Fibroblast of lung (primary cell): ENCODE measurements at places on chromosomes 16 and 17. TPM values are rescaled to one million over a fixed set of nuclear protein-coding genes. Genes with fewer than 3 reads are reported as not detected.

DNA sequence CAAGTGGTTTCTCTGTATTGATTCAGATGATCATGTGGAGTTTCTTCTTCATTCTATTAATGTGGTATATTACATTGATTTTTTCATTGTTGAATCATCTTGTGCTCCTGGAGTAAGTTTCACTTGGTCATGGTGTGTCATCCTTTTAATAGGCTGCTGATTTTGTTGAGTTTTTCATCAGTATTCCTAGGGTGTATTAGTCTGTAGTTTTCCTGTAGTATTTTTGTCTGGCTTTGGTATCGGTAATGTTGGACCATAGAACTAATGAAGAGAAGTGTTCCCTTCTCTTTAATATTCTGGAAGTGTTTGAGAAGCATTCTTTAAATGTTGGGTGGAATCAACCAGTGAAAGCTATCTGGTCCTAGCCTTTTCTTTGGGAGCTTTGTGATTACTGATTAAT is 99.0 kb downstream of the OMG start:
- H3K4me1 ChIP-seq, result peaks cover 8% of the 10 kb centered on the region
- no peaks in the 10 kb centered on the region for H3K27me3 ChIP-seq
- H3K27ac ChIP-seq, result peak overlapping the region; percentile 20
- peak; percentile 29 for DNase-seq

Gene HNF1B
- total RNA-seq, result not detected in 2 replicates

Gene ZFPM1
- 1.7 and 2.1 TPM in 2 replicates for total RNA-seq

DNA sequence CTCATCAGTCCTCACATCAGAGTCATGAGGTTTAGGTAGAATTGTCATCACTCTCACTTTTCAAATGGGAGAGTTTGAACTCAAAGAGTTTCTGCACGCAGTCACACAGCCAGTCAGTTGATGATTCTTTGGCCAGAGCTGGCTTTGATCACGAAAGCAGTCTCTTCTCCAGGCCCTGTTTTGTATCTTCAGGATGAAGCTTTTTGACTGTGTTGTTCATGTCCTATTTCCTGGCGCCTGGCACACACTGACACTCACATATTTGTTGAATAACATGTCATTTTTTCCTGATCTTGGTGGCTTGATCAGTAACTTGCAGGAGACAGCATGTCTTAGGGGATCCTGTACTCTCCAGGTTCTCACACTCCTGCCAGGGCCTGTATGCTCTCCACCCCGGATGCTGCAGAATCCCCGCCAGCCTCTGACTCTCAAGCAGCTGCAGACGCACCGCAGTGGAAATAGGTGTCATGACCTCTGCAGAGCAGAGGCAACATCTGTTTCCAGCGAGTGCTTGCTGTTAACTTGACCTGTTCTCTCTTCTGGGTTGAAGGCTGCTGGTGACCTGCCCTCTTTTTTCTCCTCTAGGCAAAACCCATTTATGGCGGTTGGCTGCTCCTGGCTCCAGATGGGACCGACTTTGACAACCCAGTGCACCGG is 33.0 kb downstream of the MPRIP start:
- peak; percentile 63 for DNase-seq
- H3K27me3 ChIP-seq, result no peaks in the 10 kb centered on the region
- peaks cover 42% of the 10 kb centered on the region for H3K4me1 ChIP-seq

- H3K27ac ChIP-seq, result no peak overlapping the region
- H3K27me3 ChIP-seq, result no peaks in the 10 kb centered on the region
- H3K4me3 ChIP-seq, result no peak overlapping the region
- DNase-seq, result no peak
- no peaks in the 10 kb centered on the region for H3K36me3 ChIP-seq
Measured at GRCh38 chr17:76598004-76598439, 12.4 kb upstream of the ST6GALNAC2 start.

GRCh38 chr16:58331024-58331707 is 36.3 kb upstream of the PRSS54 start:
- H3K4me3 ChIP-seq, result no peak overlapping the region
- H3K36me3 ChIP-seq, result no peaks in the 10 kb centered on the region
- H3K4me1 ChIP-seq, result no peaks in the 10 kb centered on the region

- H3K27ac ChIP-seq, result peak overlapping the region; percentile 88
- peak overlapping the region; percentile 87 for H3K4me3 ChIP-seq
- H3K4me1 ChIP-seq, result peaks cover 22% of the 10 kb centered on the region
- no peaks in the 10 kb centered on the region for H3K27me3 ChIP-seq
- H3K36me3 ChIP-seq, result peaks cover 22% of the 10 kb centered on the region
Measured at GRCh38 chr17:44198721-44199552, 747 bp downstream of the ATXN7L3 start.

- H3K4me1 ChIP-seq, result peaks cover 2% of the 10 kb centered on the region
- H3K36me3 ChIP-seq, result peaks cover 12% of the 10 kb centered on the region
- H3K4me3 ChIP-seq, result no peak overlapping the region
Measured at GRCh38 chr17:42821176-42821575, 2.9 kb downstream of the BECN1 start.

- no peaks in the 10 kb centered on the region for H3K36me3 ChIP-seq
- no peak overlapping the region for H3K4me3 ChIP-seq
- no peaks in the 10 kb centered on the region for H3K4me1 ChIP-seq
- peaks cover 4% of the 10 kb centered on the region for H3K27me3 ChIP-seq
Measured at GRCh38 chr17:44269535-44270240, 1.8 kb upstream of the SLC4A1 start.

Gene RPS15A
- 1,585 and 1,952 TPM in 2 replicates for total RNA-seq

GRCh38 chr16:28823291-28823872 is 583 bp downstream of the ATXN2L start:
- H3K36me3 ChIP-seq, result peaks cover 18% of the 10 kb centered on the region
- peaks cover 5% of the 10 kb centered on the region for H3K4me1 ChIP-seq
- no peaks in the 10 kb centered on the region for H3K27me3 ChIP-seq
- peak overlapping the region; percentile 74 for H3K4me3 ChIP-seq
- no peak for DNase-seq
- H3K27ac ChIP-seq, result peak overlapping the region; percentile 89

- peaks cover 11% of the 10 kb centered on the region for H3K36me3 ChIP-seq
- H3K27me3 ChIP-seq, result no peaks in the 10 kb centered on the region
- no peak overlapping the region for H3K4me3 ChIP-seq
- no peak overlapping the region for H3K27ac ChIP-seq
Measured at GRCh38 chr16:30745082-30745481, 3.1 kb upstream of the PHKG2 start.

Gene ACSM2A
- not detected in 2 replicates for total RNA-seq

DNA sequence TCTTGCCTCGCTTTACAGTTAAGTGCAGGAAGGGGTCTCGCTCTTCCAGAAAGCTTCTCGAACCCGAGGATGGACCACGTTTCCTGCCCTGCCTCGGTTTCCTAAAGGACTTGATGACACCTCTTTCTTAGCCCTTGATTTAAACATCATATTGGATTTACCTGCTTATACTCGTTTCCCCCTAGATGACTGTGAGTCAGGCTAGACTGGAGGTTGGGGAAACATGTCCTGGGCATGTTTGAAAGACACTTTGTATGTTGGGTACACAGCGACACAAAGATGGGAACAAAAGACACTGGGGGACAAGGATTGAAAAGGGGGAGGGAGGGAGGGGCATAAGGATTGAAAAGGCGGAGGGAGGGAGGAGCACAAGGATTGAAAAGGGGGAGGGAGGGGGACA is 30.0 kb downstream of the SDK2 start:
- no peak overlapping the region for H3K27ac ChIP-seq
- H3K4me3 ChIP-seq, result no peak overlapping the region

DNA sequence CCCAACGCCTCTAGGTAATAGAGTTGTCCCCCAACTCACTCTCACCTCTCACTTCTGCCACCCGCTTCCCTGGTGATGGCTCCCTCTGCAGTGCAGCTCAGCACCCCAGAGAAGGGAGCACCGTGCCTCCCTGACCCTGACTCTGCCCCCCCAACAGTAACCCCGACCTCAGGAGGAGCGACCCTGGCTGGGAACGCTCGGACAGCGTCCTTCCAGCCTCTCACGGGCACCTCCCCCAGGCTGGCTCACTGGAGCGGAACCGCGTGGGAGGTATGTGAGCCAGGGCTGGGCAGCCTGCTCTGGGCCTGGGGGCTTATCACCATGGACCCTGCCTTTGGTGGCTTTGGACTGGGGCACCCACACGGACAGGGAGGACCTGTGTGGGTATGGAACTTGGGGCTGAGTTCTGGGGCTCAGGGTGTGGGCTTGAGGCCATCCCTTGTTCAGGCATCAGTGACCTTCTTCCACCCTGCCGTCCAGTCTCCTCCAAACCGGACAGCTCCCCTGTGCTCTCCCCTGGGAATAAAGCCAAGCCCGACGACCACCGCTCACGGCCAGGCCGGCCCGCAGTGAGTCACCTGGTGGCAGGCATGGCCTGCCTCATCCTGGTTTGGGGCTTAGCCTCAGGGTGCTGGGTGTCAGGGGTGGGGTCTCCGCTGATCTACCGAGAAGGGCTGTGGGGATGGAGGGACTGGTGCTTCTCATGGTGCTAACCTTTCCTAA is 6.7 kb upstream of the C17orf107 start:
- H3K27me3 ChIP-seq, result no peaks in the 10 kb centered on the region
- no peak overlapping the region for H3K4me3 ChIP-seq
- no peaks in the 10 kb centered on the region for H3K4me1 ChIP-seq
- no peak overlapping the region for H3K27ac ChIP-seq

DNA sequence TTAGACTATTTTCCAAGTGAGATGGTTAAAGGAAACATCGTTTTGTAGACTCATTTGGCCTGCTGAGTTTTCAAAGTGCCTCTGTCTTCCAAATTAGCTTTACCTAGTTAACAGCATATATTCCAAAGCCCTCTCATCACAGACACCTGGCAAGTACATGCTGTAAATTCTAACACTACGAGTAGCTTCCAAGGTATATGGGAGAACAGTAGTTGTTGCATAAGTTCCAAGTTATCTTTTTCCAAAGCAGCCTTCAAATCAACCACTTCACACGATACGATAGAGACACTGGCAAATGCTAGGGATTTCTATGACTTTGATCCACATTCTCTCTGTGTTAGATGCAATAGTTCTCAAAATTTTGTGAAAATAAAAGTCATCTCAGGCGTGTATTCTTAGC is 299.3 kb downstream of the CNTNAP4 start:
- no peaks in the 10 kb centered on the region for H3K27me3 ChIP-seq
- H3K36me3 ChIP-seq, result no peaks in the 10 kb centered on the region
- no peak overlapping the region for H3K27ac ChIP-seq
- no peaks in the 10 kb centered on the region for H3K4me1 ChIP-seq
- DNase-seq, result no peak
- no peak overlapping the region for H3K4me3 ChIP-seq

Gene HBQ1
- not detected in 2 replicates for total RNA-seq

GRCh38 chr17:83126275-83126811 is 46.9 kb downstream of the METRNL start:
- DNase-seq, result no peak
- no peaks in the 10 kb centered on the region for H3K4me1 ChIP-seq
- no peak overlapping the region for H3K27ac ChIP-seq
- H3K27me3 ChIP-seq, result no peaks in the 10 kb centered on the region
- no peaks in the 10 kb centered on the region for H3K36me3 ChIP-seq

GRCh38 chr17:49873466-49873865 is 25.6 kb upstream of the TAC4 start:
- H3K27ac ChIP-seq, result no peak overlapping the region
- H3K4me1 ChIP-seq, result no peaks in the 10 kb centered on the region
- H3K27me3 ChIP-seq, result peaks cover 15% of the 10 kb centered on the region
- no peak for DNase-seq
- H3K36me3 ChIP-seq, result no peaks in the 10 kb centered on the region

DNA sequence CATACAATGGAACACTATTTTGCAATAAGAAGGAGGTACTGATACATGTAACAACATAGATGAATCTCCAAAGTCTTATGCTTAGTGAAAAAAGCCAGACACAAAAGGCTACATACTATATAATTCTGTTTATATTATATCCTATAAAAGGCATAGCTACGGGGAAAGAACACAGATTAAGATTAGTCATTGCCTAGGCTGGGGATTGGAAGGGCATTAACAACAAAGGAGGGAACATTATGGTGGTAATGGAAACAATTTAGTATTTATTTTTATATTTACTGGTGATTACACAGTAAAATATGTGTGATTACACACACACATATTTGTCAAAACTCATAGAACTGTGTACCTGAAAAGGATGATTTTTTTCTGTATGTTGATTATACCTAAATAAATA is 278.1 kb downstream of the ZFHX3 start:
- no peak overlapping the region for H3K4me3 ChIP-seq
- no peaks in the 10 kb centered on the region for H3K4me1 ChIP-seq
- DNase-seq, result no peak
- no peaks in the 10 kb centered on the region for H3K27me3 ChIP-seq
- H3K36me3 ChIP-seq, result no peaks in the 10 kb centered on the region

GRCh38 chr16:66028510-66029216 is 337.8 kb upstream of the CDH5 start:
- no peaks in the 10 kb centered on the region for H3K27me3 ChIP-seq
- peaks cover 16% of the 10 kb centered on the region for H3K4me1 ChIP-seq
- peak overlapping the region; percentile 72 for H3K27ac ChIP-seq
- H3K36me3 ChIP-seq, result no peaks in the 10 kb centered on the region
- no peak overlapping the region for H3K4me3 ChIP-seq

DNA sequence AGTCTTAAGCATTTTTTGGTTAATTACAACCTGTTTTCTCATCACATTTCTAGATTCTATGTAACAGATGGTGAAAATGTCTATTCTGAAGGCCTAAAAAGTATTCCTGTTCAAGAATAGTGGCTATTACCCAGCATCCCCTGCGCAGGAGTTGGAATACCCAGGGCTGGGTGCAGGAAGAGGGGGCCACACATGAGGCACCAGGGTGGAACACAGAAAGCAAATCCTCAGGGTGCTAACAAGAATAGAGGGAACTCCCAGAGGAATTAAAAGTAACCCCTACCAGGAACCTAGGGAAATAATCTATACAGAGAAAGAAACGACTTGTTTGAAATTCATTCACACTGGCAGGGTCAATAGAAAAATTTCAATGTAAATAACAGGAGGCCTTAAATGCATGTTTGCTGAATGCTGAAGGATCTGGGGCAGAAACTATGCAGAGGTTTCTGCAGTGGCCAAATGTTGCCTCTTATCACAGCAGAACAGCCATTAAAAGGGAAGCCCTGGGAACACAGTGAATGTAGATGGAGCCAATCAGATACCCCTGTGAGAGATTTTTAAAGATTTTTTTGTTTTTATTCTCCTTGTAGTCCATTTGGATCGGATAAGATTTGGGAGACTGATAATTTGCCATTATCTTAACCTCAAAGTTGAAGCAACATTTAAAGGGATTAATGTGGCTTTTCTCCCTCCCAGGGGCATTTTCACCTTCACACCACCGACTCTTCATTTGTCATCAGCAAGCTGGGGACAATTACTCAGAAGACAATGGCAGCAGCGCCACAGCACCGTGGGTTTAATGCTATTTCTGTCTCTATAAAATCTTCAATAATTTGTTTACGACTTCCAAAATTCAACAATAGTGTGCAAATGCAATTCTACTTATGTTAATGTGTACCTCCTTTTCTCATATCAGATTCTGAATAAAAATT is 196.0 kb upstream of the PSMD7 start:
- H3K27me3 ChIP-seq, result no peaks in the 10 kb centered on the region
- no peak overlapping the region for H3K27ac ChIP-seq
- H3K36me3 ChIP-seq, result no peaks in the 10 kb centered on the region
- no peaks in the 10 kb centered on the region for H3K4me1 ChIP-seq
- no peak for DNase-seq
- no peak overlapping the region for H3K4me3 ChIP-seq
